ENCODE measurements at places on chromosomes 16 and 17.

DNA sequence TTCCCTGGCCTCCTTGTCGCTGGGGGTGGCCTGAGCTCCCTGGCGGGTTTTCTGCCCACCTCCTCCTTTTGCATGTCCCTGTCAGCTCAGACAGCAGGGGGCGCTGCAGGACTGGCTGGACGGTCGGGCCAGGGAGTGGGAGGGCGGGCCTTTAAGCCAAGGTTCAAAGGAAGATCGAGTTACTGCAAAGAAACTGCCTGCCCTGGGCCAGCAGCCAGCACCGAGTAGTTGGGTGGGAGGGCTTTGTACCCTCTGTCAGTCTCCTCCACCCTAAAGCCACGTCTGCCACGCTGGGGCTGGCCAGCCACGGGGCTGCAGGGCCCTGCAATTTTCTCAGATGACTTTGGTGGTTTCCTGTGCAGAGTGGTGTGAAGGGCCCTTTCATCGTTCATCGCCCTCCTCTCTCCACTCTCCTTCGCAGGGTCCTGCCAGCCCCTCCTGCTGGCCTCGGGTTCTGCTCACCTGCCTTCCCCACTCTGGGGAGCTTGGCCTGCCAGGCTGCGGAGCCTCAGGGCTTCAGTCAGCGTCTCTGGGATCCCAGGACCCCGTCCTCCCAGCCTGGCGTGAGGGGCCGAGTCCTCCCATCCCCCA lies 12.3 kb downstream of the GPR142 start:
- peak; percentile 68 for DNase-seq

GRCh38 chr17:40084477-40084876 lies 15.9 kb downstream of the NR1D1 start:
- DNase-seq = no peak

DNA sequence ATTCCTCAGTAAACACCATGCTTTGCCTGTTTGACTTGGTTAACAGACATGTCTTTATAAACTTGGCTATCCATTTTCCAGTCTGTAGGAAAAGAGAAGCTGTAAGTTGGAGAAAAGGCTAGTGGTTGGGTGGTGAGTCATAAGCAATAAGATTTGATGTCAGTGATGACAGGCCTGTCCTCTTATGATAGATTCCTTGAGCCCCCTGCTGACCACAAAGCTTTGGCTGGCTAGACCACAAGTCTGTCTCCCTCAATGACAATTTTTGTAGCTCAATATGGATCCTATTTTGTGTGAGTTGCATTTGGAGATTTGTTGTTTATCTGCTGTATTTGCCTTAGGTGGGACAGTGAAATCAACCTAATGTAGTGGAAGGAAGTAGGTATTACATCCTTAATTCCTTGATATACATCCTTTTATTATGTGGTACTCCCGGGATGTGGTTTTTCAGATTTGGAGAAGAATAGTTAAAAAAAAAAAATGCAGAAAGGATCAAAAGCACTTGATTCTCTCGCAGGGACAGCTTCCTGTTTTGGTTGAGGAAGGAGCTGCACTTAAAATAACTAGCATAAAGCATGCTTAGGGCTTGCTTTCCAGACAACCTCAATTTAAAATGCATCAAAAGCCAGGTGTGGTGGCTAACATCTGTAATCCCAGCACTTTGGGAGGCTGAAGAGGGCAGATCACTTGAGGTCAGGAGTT lies 67.4 kb downstream of the SIAH1 start:
- DNase-seq = peak; percentile 50

- no peak for DNase-seq
These were observed 1046.6 kb downstream of the CDH8 start for GRCh38 chr16:60989592-60989991.

- no peak for DNase-seq
These were observed 5.9 kb downstream of the SUPT6H start for GRCh38 chr17:28667870-28668269.

DNA sequence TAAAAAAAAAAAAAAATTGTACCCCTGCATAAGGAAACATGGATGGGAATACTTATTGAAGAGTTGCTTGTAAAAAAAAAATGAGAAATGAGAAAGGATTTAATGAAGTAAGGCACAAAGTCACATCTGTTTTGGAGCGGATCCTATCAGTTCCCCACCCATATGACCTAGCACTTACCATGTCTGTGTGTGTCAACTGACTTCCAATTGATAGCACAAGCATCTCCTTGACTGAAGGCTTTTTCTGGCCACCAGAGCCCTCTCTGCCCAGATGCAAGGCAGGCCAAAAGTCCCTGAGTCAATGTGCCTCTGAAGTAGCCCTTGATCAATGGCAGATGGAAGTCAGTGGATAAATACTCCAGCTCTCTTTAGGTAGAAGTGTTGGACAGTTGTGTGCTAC lies 13.4 kb upstream of the NLK start:
- no peak for DNase-seq

All from GDM1 (cell line).